ENCODE measurements at places on chromosomes 6 and 20. TPM values are rescaled to one million over a fixed set of nuclear protein-coding genes. Genes with fewer than 3 reads are reported as not detected.

GRCh38 chr6:139990026-139990686 is 615.7 kb upstream of the CITED2 start:
- DNase-seq, result no peak

DNA sequence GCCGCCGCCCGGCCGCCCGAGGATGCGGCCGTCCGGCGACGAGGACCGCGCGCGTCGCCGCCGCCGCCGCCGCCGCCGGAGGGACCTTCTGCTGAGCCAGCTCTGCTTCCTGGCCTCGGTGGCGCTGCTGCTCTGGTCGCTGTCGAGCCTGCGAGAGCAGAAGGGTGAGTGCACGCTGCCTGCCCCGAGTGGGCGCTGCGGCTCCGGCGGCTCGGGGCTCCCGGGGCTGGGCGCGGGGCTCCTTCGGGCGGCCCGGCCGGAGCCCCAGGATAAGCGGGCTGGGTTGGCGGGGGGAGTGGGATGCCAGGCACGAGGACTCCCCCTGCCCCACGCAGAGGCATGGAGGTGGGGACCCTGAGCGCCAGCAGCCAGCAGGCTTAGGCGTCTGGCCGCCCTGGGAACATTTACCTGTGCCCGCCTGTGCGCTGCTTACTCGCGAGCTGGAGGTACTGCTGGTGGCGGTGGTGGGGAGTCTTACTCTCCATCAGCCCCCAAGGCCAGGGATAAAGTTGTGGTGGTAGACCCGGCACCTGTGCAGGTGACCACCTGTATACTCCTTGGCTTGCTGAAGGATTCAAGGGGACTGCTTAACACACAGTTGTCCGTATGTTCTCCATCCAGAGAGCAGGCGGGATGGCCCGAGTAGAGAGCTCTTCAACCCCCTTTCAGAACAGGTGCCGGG is 520 bp downstream of the SLC24A3 start:
- DNase-seq, result no peak

- DNase-seq, result no peak
Measured at GRCh38 chr6:54204921-54205591, 93.8 kb downstream of the MLIP start.

DNA sequence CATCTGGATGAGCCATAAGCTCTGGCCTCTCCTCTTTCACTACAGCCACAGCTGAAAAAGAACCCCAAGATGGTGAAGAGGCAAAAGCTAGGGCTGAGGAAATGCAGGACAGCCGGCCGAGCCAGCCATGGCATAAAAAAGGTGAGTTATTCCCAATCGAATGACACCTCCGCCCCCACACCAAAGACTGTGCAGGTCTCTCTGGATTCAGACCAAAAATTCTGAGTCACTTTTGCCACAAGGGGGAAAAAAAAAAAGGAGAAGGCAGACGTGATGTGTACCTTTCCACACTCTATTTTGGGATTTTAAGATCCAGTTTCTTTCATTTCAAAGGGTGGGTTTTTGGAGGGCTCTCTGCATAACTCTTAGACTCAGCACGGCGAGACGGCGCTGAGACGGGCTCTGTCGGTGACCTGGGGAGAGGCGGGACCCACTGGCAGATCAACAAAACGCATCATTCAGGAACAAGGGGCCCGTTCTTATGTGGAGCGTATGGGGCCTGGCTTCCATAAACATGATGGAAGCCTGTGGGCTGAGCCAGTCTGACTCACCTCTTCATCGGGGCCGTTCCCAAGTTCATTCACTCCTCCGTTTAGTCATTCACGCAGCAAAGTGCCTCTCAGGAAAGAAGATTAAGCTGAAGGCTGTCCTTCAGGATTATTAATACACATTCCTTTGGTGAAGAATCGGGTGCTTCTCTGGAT is 54.8 kb downstream of the NFATC2 start:
- DNase-seq, result peak; percentile 95

GRCh38 chr6:165889636-165890403 is 226.8 kb upstream of the PDE10A start:
- peak; percentile 68 for DNase-seq

DNA sequence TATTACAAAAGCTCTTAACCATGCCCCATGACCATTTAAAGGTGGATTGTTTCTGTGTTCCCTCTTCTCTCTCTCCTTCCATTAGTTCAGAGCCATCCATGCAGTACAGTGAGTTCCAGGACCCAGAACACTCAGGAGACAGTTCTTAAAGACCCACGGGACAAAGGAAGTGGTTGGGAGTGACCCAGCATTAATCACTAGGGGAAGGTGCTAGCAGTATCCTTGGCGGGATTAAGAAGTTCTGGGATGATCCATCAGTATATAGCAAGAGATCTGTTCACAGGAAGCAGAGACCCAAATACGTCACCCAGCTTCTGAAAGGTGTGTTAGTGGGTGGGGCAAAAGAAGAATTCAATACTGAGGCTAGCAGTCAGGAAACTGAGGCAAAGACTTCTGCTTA is 154.1 kb downstream of the PHF3 start:
- no peak for DNase-seq

GRCh38 chr20:1934156-1934555 is 38.9 kb downstream of the SIRPA start:
- DNase-seq, result peak; percentile 90

GRCh38 chr20:56427797-56428196 is 15.7 kb downstream of the CASS4 start:
- no peak for DNase-seq

- no peak for DNase-seq
Measured at GRCh38 chr6:64732888-64733287, 974.1 kb downstream of the EYS start.

- no peak for DNase-seq
Measured at GRCh38 chr20:54620611-54621010, 145.2 kb downstream of the DOK5 start.

- no peak for DNase-seq
Measured at GRCh38 chr20:40359131-40359912, 329.7 kb downstream of the MAFB start.

DNA sequence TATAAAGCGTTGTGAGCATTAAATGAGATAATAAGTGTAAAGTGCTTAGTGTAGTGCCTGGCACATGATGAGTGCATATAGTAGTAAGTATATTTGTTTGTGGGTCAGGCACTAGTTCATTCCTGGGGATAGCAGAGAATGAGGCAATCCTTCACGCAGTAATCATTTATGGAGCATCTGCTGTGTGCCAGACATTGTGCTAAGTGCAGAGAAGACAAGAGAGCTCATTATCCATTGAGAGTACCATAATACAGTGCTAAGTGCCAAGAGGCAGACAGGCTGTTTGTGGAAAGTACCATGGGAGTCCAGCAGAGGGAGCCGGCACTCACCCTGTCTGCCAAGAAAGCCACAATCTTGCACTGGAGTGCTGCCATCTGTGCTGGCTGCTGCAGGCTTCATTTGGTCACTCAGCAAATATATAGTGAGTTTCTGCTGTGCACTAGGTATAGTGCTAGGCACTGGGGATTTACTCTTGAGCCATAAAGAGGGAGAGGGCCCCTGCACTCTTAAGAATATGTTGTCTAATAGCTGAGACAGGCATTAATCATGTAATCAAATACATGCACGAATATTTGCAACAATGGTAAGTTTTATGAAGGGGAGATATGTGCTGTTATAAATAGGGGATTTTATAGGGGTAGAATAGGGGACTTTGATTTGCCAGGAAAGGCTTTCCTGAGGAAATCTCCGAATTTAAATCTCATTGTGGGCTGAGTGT is 12.9 kb upstream of the MROH8 start:
- peak; percentile 89 for DNase-seq

DNA sequence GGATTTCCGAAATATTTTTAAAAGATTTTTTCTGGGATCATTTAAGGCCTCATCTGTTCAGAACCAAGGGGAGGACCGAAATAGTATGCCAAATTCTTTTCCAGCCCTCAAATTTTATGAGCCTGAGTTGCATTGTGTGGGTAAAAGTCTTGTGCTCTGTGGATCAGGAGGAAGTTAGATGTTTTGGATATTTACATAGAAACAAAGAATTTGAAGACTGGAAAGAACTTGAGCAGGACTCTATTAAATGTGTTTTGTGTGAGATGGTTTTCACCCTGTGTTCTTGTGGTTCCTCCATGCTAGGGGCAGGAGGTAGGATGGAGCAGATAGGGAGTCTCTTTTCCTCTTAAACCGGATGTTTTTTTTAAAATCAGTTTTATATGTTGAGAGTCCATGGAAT is 329.1 kb downstream of the LAMA2 start:
- no peak for DNase-seq

GRCh38 chr6:84854811-84855400 is 90.5 kb upstream of the TBX18 start:
- no peak for DNase-seq

- peak; percentile 86 for DNase-seq
Measured at GRCh38 chr6:24990236-24990845, 54.6 kb upstream of the RIPOR2 start.

DNA sequence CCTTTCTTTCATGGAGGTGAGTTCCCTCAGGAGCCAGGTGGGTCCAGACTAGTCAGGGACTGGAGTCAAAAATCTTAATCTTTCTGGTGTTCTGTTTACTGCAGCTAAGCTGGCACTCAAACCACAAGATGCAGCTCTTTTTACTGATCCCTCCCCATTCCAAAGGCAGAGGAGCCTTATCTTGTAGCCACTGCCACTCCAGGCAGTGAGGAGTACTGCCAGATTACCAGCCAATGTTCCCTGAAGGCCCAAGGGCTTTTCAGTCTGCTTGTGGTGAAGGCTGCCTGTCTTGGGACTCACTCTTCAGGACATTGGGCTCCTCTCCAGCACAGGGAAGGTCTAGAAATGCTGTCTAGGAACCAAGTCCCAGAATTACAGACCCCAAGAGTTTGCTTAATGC is 490.4 kb upstream of the ADGRB3 start:
- no peak for DNase-seq

GRCh38 chr6:15630202-15630601 is 32.6 kb downstream of the DTNBP1 start:
- no peak for DNase-seq

GRCh38 chr6:136717716-136717990 is 74.6 kb downstream of the MAP3K5 start:
- DNase-seq, result peak; percentile 31

DNA sequence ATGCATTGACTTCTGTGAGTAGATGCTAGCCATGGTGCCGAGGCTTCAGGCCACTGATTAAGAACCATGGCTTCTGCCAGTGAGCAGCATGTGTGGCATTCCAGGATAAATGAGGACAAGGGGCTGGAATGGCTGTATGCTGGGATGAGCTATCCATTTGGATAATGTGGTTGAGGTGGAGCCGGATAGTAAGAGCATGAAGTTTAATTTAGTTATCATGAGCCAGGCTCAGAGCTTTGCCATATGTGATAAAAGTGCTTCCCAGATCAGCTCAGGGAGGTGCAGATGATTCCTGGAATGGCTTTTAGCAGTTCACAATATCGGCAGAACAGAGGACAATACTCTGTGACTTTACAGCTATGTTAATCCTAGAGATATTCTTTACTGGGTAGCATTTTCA is 34.6 kb upstream of the RNF8 start:
- DNase-seq, result no peak

DNA sequence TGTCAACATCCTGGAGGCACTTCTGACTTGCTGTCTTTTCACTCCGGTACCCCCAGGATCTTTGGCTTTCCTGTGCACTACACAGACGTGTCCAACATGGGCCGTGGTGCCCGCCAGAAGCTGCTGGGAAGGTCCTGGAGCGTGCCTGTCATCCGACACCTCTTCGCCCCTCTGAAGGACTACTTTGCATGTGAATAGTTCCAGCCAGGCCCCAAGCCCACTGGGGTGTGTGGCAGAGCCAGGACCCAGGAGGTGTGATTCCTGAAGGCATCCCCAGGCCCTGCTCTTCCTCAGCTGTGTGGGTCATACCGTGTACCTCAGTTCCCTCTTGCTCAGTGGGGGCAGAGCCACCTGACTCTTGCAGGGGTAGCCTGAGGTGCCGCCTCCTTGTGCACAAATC is 12.0 kb upstream of the MAPRE1 start:
- no peak for DNase-seq

PAQR8 gene
- total RNA-seq, result 1.7 TPM

SLCO4A1 gene
- total RNA-seq, result 0.56 TPM

TMC2 gene
- not detected for total RNA-seq

ADISSP gene
- total RNA-seq, result 31.9 TPM

POU3F2 gene
- not detected for total RNA-seq

ADGRB3 gene
- total RNA-seq, result not detected

CALHM6 gene
- 0.83 TPM for total RNA-seq

VNN1 gene
- not detected for total RNA-seq

FRMD1 gene
- not detected for total RNA-seq

ABCC10 gene
- 7.0 TPM for total RNA-seq

Data from IMR-90 (cell line).